ENCODE measurements at places on chromosomes 5 and 9.

GRCh38 chr9:108323615-108324014, 532.2 kb downstream of the ACTL7B start:
- no peak for DNase-seq

GRCh38 chr9:28136113-28136512, 562.8 kb upstream of the C9orf72 start:
- no peak for DNase-seq

- DNase-seq = no peak
Observed at GRCh38 chr5:120794121-120794520, 330.0 kb downstream of the PRR16 start.

- DNase-seq = peak; percentile 83
Observed at GRCh38 chr9:136339173-136339957, 12.0 kb downstream of the GPSM1 start.

- no peak for DNase-seq
Observed at GRCh38 chr5:10624206-10624605, 60.3 kb downstream of the ANKRD33B start.

- no peak for DNase-seq
Observed at GRCh38 chr9:99905833-99906402, 536 bp upstream of the STX17 start.

- DNase-seq = no peak
Observed at GRCh38 chr9:113885183-113886025, 9.3 kb downstream of the ZNF618 start.

DNA sequence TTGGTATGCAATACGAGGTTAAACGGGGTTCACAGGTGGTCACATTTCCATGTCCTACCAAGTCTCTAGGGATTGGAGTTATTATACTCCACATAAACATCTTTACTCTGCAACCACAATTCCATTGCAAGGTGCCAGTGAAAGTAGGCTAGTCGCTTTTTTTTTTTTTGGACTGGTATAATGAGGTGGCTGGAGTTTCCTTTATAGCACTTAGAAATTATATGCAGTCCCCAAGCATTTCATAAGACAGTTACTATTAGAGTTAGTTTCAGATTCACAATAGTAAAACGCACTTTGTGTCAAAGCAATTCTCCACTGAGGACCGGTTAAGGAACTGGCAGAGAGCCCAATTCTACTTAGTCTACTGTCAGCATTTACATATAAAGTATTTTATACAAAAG, 1.4 kb downstream of the MEF2C start:
- no peak for DNase-seq

GRCh38 chr5:7869474-7870136, 657 bp downstream of the MTRR start:
- DNase-seq = peak; percentile 32

GRCh38 chr5:151255621-151256286, 2.8 kb downstream of the GM2A start:
- DNase-seq = peak; percentile 74

GRCh38 chr9:136947028-136947891, 2.2 kb downstream of the C8G start:
- no peak for DNase-seq

DNA sequence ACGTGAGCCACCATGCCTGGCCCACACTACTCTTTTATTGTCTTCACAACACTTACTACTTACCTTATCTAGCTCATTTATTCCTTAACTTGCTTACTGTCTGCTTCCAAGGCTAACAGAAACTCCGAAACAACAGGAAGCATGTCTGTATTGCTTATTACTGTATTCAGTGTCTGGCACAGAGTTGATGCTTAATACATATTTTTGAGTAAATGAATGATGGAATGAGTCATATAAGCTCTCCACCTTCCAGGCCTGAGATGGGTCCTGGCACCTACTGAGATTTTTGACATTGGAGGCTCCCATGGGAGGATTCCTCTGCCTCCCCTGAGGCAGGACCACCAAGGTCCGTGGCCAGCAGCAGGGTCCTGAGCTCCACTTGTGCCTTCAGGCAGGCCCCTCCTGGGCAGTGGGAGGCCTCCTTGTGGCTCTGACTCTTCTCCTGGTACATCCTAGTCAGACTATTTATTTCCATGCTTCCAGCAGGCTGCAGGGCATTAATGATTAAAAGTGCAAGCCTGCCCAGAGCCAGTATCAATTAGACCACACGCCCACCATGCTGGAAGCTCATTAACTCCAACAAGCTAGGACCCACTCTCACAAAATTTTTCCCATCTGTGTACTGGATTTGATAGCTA, 76.5 kb upstream of the CTNNA1 start:
- DNase-seq = no peak

- DNase-seq = no peak
Observed at GRCh38 chr9:133715295-133715865, 22.8 kb downstream of the SARDH start.

- DNase-seq = no peak
Observed at GRCh38 chr5:66877843-66878242, 281.6 kb downstream of the MAST4 start.

DNA sequence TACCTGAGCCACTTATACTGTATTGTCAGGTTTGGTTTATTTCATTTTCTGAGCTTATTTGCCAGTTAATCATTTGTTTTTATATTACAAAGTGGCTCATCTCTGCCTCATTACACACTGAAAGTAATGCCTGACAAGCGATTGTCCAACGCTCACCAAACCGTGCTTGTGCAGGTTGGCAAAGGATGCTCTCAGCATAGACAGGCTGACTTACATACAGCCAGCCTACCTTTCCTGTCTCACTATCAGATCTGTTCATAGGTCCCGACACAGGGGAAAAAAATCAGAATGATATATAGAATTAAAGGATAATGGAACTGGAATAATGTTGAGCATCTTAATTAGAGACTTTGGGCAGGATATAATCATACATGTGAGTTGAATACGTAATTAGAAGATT, 739.7 kb upstream of the RIOK2 start:
- DNase-seq = no peak

DNA sequence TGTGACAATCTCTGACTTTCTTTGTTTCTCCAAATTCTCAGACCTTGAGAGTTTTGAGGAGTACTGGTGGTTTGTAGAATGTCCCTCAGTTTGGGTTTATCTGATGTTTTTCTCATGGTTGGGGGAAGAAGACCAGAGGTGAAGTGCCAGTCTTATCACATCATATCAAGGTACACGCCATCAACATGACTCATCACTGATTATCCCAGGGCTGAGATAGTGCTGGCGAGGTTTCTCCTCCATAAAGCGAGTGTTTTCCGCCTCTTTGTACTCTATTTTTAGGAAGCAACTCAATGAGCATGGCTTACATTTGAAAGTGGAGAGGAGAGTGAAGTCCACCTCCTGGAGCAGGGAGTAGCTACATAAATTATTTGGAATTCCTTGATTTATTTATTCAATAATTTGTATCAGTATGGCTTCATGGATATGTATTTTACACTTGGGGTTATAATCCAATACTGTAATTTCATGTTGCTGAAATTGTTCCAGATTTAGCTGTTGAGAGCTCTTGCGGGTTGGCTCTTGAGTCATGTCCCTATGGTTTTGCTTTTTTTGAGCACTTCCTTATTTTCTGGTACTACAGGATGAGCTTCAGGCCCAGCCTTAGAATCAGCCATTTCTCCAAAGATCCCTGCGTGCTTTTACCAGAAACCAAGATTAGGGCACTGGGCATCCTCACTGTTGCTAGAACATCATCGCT, 23.9 kb downstream of the DCANP1 start:
- no peak for DNase-seq

DNA sequence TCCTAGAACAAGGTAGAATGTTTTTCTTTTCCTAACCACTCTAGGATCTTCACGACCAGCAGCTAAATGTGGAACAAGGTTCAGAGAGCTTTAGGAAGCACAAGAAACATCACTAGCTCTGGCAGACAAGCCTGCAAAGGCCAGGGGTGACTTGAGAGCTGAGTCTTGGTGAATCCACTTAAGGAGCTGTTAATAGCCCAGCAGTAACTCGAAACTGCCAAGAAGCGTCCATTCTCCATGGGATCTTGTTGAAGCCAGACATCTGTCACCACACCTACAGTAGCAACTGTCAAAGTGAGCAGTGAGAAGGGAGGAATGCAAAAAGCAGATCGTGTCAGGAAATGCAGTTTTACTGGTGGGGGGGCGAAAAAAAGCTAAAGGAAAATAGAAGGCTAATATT, 87.2 kb downstream of the ATPSCKMT start:
- DNase-seq = no peak

GRCh38 chr5:107319901-107320300, 350.8 kb downstream of the EFNA5 start:
- DNase-seq = no peak

GRCh38 chr5:156450778-156451177, 123.8 kb downstream of the SGCD start:
- no peak for DNase-seq

- DNase-seq = no peak
Observed at GRCh38 chr5:127447827-127448226, 69.6 kb upstream of the PRRC1 start.

GRCh38 chr5:172772112-172772906, 1.3 kb upstream of the DUSP1 start:
- peak; percentile 78 for DNase-seq

GRCh38 chr5:176606032-176606431, 3.9 kb downstream of the GPRIN1 start:
- no peak for DNase-seq

DNA sequence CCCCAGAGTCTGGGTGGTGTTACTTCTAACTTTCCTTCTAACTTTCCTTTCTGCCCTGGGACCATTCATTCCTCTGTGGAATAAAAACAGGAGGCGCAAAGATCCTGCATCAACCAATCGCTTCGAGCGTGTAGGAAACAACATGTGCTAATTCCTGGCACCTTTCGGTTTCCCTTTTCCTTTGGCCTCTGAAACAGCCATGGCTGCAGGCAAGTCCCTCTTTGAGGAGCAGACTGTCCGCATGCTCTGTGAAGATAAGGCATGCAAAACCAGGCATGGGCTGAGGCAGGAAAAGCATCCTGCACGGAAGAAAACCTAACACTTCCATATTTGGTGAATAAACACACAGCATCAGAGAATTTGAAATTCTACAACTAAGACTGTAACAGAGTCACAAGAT, 128.3 kb downstream of the HSD17B3 start:
- no peak for DNase-seq

DNA sequence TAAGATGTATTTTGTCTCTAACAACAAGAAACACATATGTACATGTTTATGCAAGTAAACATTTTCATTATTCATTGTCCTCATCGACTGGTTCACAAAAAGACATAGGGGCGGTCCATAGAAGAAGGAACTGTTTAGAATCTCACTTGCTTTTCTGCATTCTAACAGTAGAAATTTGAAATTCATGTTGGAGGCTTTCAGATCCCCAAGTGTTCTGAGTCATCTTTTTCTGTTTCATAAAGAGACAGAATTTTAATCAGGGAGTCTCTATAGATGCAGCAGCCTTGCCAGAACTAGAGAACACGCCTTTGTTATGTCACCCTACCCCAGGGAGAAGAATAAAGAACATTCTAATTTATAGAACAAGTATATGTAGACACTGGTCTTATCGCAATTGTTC, 324.3 kb downstream of the GABRG2 start:
- no peak for DNase-seq

DNA sequence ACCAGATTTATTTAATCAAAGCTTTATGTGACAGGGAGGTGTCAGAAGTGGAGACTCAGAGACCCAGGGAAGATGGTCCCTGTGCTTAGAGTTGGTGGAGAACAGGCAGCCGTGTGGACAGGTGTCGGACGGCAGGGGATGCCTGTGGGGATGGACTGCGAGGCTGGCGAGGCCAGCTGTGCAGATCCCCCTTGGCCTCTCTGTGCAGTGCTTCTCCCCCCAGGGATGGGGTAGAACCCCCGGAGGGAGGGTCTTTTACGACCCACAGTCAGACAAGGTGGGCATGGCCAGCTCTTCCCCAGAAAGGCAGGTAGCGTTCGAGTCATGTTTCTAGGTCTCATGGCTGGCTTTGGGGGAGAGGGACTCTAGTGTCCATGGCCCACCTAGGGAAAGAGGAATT, 4.7 kb upstream of the SLC2A6 start:
- DNase-seq = no peak

GRCh38 chr5:179462040-179462439, 88.3 kb upstream of the RUFY1 start:
- DNase-seq = no peak

GRCh38 chr9:3675946-3676345, 150.1 kb upstream of the RFX3 start:
- DNase-seq = no peak

DNA sequence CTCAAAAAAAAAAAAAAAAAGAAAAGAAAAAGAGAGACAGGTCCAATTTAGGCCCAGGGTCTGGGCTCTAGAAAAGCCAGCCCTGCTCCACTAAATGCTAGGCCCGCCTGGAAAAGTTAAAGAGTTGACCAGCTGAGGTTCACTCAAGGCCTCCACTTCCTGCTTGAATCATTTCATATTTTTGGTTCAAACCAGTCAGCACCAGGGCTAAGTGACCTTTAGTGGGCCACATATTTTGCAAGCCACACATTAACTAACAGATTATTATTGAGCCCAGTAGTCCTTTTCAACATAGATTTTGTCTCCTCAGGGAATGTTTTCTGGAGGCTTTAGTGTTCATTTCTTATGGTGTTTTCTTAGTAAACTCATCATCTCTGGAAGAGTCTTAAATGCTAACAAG, 156.6 kb downstream of the TLR4 start:
- DNase-seq = no peak

- DNase-seq = no peak
Observed at GRCh38 chr9:114914139-114914538, 16.3 kb downstream of the TNFSF8 start.

GRCh38 chr5:164336906-164337305, 831.5 kb downstream of the MAT2B start:
- DNase-seq = no peak

GRCh38 chr5:150113047-150113744, 26.8 kb upstream of the CSF1R start:
- no peak for DNase-seq

GRCh38 chr5:84535281-84535680, 150.6 kb upstream of the EDIL3 start:
- no peak for DNase-seq

GRCh38 chr5:98330871-98331270, 442.6 kb upstream of the RGMB start:
- DNase-seq = no peak

- DNase-seq = no peak
Observed at GRCh38 chr9:108919517-108919916, 14.4 kb downstream of the ELP1 start.

GRCh38 chr9:89919171-89919681, 314.4 kb downstream of the GADD45G start:
- peak; percentile 72 for DNase-seq

DNA sequence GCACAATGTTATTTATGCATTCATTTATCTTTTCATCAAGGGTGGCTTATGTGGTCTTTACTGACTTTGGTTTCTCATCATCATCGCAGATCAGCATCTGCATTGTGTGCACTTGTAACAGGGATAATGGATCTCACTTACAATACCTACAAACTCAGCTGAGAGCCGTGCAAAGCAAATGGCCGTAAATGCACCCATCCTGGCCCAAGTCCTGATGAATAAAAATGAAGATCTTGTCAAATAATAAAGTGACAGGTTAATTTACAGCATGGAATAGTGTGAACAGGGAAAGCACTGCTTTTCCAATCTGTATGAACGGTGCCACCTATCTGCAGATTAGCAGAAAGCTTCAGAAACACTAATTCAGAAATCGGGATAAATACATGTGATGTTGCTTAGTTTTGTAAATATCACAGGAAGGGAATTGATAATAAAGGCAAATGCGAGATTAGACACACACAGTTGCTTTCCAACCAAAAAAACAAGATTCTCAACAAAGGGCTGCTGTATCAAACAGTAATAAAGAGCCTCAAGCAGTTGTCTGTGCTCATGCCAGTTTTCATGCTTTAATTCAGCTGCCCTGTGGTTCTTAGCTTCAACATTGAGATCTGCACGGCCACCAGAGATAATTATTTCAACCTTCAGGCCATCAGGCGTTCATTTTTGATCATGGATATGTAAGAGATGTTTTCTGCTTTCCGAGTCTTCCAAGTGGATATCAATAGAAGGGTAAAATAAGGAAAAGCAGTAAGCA, 153.4 kb upstream of the POU5F2 start:
- DNase-seq = no peak

Measured in GM10248 (cell line).